ENCODE measurements at places on chromosomes 2 and 18. TPM values are rescaled to one million over a fixed set of nuclear protein-coding genes. Genes with fewer than 3 reads are reported as not detected.
A peak's percentile ranks its signal among the peaks of the same experiment; 100 is the strongest.

- no peaks in the 10 kb centered on the region for H3K4me1 ChIP-seq
- no peak overlapping the region for H3K27ac ChIP-seq
- H3K27me3 ChIP-seq, result no peaks in the 10 kb centered on the region
- no peak overlapping the region for H3K4me3 ChIP-seq
- DNase-seq, result no peak
- H3K36me3 ChIP-seq, result no peaks in the 10 kb centered on the region
Observed at GRCh38 chr2:62065243-62065642, 130.7 kb upstream of the B3GNT2 start.

DNA sequence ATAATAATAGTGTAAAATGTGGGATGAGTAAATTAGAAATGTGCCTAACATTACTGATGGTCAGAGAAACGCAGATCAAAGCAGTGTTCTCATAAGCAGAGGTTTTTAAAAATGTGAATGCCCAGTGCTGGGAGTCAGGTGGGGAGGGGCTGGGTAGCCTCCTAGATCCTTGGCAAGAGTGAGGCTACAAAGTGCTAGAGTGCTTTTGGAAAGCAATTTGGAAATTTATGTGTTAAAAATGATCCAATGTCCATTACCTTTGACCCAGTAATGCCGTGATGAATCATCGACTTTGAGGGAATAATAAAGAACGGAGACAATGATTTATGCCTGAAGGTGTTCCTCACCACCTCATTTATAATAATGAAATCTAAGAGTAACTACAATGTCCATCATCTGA lies 44.9 kb upstream of the TWIST2 start:
- no peak for DNase-seq
- no peaks in the 10 kb centered on the region for H3K4me1 ChIP-seq
- H3K36me3 ChIP-seq, result no peaks in the 10 kb centered on the region
- H3K27ac ChIP-seq, result no peak overlapping the region
- H3K4me3 ChIP-seq, result no peak overlapping the region

- no peak for DNase-seq
- no peaks in the 10 kb centered on the region for H3K27me3 ChIP-seq
- H3K36me3 ChIP-seq, result no peaks in the 10 kb centered on the region
- peak overlapping the region; percentile 33 for H3K27ac ChIP-seq
- peak overlapping the region; percentile 93 for H3K4me3 ChIP-seq
Observed at GRCh38 chr18:9918016-9918680, 4.3 kb downstream of the VAPA start.

Gene BUB1
- 0.06 TPM for total RNA-seq

- H3K4me1 ChIP-seq, result no peaks in the 10 kb centered on the region
- H3K4me3 ChIP-seq, result no peak overlapping the region
- DNase-seq, result no peak
- H3K36me3 ChIP-seq, result no peaks in the 10 kb centered on the region
Observed at GRCh38 chr2:118490330-118490729, 357.1 kb downstream of the EN1 start.

DNA sequence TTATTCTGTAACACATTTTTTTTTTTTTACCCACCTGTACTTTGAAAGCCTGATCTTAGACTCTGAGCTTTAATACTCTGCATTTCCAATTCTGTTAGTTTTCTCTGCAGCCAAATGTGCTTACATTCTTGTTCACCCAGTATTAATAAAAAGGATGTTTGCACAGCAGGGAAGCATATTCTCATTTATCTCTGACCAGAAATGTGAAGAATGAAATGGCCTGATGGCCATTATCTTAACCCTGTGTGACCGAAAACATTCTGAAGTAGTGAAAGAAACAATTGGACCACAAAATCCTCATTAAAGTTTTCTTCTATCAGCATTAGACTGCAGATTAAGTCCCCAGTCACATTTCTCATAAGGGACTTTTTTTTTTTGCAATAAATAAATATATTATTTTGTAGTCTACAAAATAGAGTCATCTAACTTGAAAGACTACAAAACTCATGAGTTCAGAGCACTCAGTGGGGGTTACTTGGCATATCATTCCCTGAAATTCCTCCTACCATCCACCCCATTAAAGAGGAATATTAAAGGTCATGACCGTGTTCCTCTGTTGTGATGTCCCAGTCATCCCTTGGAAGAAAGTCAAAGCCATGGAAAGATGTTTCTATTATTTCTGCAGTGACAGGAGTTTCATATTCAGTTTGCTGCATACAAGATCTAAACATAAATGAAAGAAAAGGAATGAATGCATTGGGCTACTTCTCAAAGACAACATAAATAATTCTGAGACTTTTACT lies 364.4 kb downstream of the RND3 start:
- H3K4me1 ChIP-seq, result no peaks in the 10 kb centered on the region
- no peaks in the 10 kb centered on the region for H3K36me3 ChIP-seq
- H3K27me3 ChIP-seq, result no peaks in the 10 kb centered on the region
- no peak overlapping the region for H3K27ac ChIP-seq
- no peak for DNase-seq
- H3K4me3 ChIP-seq, result no peak overlapping the region

DNA sequence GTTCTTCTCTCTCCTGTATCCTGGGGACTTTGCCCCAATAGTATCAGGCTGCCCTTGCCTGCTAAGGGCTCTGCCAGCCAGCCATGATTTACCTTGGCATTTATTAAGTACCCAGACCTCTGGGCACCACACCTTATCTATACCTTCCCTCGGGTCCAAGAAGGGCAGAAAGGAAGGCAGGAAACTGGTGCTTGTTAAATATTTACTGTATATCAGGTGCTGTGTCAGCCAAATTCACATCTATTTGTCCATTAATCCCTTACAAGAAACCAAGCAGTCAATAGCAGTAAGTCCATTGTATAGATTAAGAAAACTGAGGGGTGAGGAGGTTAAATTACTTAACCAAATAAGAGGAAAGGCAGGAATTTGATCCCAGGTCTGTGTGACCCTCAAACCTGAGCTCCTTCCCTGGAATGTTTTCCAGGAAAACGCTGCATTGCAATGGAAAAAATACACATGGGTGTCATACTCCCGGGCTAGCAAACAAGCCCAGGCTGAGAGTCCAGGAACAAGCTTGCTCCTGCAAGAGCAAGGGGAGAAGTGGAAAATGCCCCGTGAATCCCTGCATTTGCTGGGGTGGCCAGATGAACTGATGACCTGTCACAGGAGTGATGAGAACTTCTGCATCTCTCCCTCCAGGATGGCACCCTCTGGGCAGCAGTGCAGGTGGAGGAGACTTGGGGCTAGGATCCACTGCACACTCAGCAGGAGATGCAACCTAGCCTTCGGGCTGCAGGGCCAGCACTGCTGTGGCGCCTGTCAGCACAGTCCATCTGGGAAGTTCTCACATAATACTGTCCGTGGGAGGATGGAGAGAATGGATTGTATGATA lies 30.4 kb downstream of the CIB4 start:
- no peaks in the 10 kb centered on the region for H3K36me3 ChIP-seq
- H3K27ac ChIP-seq, result no peak overlapping the region
- H3K27me3 ChIP-seq, result no peaks in the 10 kb centered on the region
- H3K4me1 ChIP-seq, result no peaks in the 10 kb centered on the region
- no peak for DNase-seq

Gene TRABD2A
- 0.34 TPM for total RNA-seq

DNA sequence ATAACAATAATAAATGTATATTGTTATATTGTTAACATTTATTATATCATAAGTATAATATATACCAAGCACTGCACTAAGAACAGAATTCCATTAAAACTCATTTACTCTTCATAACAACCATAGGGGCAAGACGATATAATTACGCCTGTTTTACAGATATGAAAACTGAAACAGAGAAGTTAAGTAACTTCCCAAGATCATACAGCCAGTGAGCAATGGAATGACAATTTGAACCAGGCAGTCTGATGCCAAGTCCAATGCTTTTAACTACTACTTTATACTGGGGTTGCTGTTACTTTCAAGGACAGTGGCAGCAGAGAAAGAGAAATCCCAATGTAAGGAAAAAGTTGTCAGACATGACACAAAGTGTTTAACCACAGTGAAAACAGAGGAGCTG lies 338.8 kb upstream of the ID2 start:
- no peak overlapping the region for H3K27ac ChIP-seq
- H3K4me1 ChIP-seq, result no peaks in the 10 kb centered on the region
- no peak overlapping the region for H3K4me3 ChIP-seq
- no peak for DNase-seq
- no peaks in the 10 kb centered on the region for H3K36me3 ChIP-seq

DNA sequence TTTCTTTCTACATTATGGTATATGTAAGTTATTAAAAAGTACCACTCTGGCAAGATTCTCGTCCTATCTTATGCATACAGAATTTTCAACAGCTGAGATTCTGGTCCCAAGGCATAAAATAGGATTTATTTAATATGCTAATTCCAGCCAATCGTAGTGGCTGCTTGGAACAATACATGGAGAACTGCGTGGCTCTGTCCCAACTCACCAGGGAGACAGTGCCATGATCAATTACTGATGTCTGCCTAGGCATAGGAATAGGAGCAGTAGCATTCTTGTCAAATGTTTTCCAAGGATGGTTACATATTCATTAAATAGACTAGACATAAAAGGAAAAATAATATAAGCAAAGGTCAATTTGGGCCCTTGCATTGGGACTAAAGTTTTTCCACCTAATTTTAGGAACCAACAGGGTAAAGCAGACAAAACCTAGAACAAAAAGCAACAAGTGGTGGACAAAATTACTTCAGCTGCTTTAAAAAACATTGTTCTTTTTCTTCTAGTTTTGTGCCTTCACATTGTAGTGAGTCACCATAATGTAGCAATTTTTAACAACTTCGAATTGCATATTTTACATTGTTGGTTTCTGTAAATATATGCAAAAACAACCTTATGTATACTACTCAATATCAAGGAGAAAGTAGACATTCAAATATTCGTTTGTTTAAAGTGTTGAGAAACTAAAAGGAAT lies 232.8 kb upstream of the ATP5MC3 start:
- no peaks in the 10 kb centered on the region for H3K4me1 ChIP-seq
- H3K27ac ChIP-seq, result no peak overlapping the region
- DNase-seq, result no peak
- no peaks in the 10 kb centered on the region for H3K36me3 ChIP-seq
- H3K4me3 ChIP-seq, result no peak overlapping the region
- H3K27me3 ChIP-seq, result peaks cover 3% of the 10 kb centered on the region

- no peaks in the 10 kb centered on the region for H3K36me3 ChIP-seq
- DNase-seq, result peak; percentile 60
- no peaks in the 10 kb centered on the region for H3K27me3 ChIP-seq
- no peaks in the 10 kb centered on the region for H3K4me1 ChIP-seq
- H3K4me3 ChIP-seq, result peak overlapping the region; percentile 90
Observed at GRCh38 chr2:71226096-71226964, 573 bp downstream of the PAIP2B start.

DNA sequence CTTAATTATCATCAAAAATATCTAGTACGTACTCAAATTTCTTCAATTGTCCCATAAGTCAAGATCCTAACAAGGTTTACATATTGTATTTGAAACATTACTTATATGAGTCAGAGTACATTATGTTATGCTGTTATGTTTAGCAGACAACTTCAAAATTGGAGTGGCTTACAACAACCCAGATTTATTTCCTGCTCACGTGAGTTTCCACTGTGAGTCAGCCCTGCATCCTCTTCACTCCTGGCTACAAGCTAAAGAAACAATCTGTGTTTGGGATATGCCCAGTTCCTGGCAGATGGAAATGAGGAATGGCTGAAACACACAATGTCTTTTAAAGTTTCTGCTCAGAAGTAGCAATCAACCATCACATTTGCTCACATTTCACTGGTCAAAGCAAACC lies 31.5 kb upstream of the TANC1 start:
- no peak for DNase-seq
- no peak overlapping the region for H3K4me3 ChIP-seq
- no peak overlapping the region for H3K27ac ChIP-seq

DNA sequence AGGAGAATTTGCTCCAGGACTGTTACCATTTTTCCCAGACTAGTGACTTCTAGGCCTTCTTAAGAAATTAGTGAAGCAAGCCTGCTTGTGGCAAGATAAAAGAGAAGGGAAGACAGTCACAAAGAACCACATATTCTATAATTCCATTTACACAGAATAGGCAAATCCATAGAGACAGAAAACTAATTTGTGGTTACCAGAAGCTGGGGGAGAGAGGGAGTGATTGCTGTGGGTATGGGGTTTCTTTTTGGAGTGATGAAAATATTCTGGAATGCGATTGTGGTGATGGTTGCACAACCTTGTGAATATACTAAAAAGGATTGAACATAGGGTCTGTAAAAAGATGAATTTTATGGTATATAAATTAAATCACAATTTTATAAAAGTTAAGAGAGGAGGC lies 37.5 kb upstream of the SIX2 start:
- no peaks in the 10 kb centered on the region for H3K27me3 ChIP-seq
- no peak overlapping the region for H3K4me3 ChIP-seq
- H3K36me3 ChIP-seq, result no peaks in the 10 kb centered on the region
- no peak overlapping the region for H3K27ac ChIP-seq
- no peaks in the 10 kb centered on the region for H3K4me1 ChIP-seq

GRCh38 chr2:27118525-27119329 lies at the start of gene CGREF1:
CGREF1 (minus strand) TSS chr2:27119128; CDS start chr2:27104366, 14,762 bp downstream.
- no peak for DNase-seq
- peak within 1 kb of the TSS; percentile 67 for H3K4me3 ChIP-seq
- no peak within 1 kb of the TSS for H3K27ac ChIP-seq
- H3K4me1 ChIP-seq, result peaks cover 5% of the 10 kb centered on the region

Gene CYP26B1
- total RNA-seq, result 2.2 TPM

DNA sequence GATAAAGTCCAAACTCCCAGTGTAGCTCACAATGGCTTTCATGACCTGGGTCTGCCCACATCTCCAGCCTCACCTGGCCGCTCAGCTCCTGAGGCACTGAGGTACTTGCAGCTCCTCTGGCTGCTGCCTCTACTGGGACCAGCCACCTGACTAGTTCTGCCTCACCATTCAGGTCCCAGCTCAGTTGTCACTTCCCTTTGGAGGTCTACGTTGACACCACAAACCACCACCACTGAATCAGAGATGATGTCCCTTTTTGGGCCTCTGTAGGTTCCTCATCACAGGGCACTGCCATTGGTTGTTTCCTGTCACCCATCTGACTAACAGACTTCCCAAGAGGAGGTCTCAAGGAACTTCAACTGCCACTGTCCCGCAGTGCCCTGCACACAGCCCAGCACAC lies 21.2 kb downstream of the SPP2 start:
- no peak overlapping the region for H3K4me3 ChIP-seq
- H3K4me1 ChIP-seq, result no peaks in the 10 kb centered on the region
- no peak for DNase-seq
- no peaks in the 10 kb centered on the region for H3K36me3 ChIP-seq
